ENCODE measurements at places on chromosomes 5 and 9.

- DNase-seq: no peak
These were observed 219.0 kb downstream of the ZNF608 start for GRCh38 chr5:124527220-124527991.

DNA sequence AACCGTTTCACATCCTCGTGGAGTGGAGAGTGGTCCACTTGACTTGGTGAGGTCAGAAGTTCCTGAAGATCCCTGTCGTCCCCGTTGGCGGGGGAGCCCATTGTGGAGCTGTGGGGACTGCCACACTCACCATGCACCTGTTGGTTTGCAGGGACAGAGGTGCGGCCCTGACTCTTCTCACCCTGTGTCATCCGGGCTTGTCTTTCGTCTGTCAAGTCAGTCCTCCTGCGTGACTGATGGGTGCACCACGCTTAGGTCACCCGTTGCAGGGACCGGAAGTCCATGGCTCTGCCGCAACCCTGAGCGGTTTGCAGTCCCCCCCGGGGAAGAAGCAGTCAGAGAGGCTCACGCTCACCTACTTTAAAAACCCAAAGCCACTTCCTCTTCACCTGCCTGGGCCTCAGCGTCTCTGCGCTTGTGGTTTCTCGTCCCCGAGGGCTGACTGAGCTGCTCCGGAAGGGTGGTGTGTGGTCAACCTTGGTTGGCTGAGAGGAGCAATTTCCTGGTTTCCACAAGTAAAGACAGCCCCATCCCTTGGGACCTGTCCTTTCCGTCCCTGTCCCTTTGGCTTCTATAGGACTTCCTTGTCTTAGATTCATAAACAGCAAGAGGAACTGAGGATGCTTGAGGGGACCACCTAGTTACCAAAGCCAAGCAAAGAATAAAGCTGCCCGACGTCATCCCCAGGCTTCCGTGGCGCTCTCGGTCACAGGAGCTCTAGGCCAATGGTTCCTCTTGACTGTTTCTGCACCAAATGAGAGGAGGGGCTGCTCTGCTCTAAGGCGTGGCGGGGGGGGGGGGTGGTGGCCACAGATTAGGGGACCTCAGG lies 53.2 kb downstream of the USP20 start:
- peak; percentile 58 for DNase-seq

- DNase-seq: no peak
These were observed 82.8 kb upstream of the TLE1 start for GRCh38 chr9:81772144-81772543.

DNA sequence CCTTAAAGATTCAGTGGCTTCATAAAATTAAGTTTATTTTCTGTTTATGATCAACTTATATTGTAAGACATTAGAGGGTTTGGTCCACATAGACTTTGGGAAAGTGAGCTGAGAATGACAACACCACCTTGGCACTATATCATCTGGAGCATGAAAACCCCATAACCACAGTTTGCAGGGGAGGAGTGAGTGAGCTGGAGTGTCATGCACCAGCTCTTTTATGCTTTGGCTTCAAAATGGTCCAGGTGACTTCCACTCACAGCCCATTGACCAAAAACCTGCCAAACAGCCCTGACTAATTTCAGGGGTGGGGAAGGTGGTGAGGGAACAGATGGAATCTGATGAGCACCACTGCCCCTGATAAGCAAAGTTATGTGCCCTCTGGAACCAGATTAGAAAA lies 295.8 kb downstream of the DMRTA1 start:
- no peak for DNase-seq

GRCh38 chr5:103511554-103511885 lies 51.1 kb downstream of the NUDT12 start:
- no peak for DNase-seq

GRCh38 chr5:90598293-90598692 lies 39.7 kb downstream of the ADGRV1 start:
- DNase-seq: no peak

DNA sequence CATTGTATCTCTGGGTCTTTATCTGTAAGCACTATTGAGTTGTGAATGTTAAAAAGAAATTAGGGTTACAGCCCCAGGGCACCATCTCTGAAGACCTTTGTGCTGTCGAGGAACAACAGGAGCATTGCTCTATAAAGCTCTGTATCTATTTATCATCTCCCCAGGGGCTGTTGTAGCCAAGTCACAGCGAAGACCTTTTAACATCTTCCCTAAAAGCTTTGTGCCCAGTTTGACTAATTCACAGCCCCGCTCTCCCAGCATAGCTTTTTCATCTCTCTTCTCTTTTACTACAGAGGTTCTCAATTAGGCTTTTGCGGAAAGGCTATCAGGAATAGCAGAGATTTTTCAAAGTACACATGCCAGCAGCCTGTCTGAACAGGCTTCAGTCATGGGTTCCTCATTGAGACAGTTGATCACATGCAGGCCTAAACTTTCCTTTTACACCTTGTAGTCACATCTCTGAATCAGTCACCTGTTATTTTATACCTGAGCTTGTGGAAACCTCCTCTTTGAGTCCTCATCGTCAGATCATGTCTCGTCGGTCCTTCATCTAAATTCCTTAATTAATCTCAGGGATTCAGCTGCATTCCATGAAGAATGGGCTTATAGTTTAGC lies 140.5 kb downstream of the NPR3 start:
- DNase-seq: no peak

DNA sequence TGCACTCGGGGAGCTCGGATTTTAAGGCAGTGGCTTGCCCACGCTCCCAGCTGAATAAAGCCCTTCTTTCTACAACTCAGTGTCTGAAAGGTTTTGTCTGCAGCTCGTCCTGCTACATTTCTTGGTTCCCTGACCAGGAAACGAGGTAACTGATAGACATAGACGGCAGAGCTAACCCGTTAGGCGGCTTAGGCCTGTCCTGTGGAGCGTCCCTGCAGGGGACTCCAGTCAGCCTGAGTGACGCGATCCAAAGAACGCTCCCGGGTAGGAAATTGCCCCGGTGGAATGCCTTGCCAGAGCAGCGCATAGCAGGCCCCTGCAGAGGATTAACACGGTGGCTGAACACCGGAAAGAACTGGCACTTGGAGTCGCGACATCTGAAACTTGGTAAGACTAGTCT lies 1.8 kb upstream of the SELENOP start:
- no peak for DNase-seq

- DNase-seq: no peak
These were observed 33.5 kb downstream of the FAF2 start for GRCh38 chr5:176481711-176482110.

Data from inflammatory macrophage treated with lipopolysaccharide for 1 hour (primary cell).